ENCODE measurements at places on chromosomes 13 and 19.

DNA sequence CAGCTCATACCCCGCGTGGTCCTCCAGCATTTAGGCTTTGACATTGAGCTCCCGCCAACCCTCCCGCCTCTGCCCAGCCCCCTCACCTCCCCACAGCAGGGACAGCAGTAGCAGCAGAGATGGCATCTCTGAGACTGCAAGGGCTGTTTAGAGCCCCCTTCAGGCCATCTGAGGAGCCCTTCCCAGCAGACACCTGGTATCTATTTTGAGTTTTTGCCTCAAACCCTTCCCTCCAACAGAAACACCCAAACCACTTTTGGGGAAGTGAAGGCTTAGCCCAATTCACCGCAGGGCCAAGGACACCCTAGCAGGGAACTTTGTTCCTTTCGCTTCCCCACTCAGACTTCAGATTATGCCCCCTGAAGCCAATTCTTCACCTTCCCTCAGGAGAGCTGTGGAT is 6.3 kb upstream of the ZNF175 start:
- peak; percentile 90 for DNase-seq

GRCh38 chr19:38657633-38658222 is 10.3 kb downstream of the ACTN4 start:
- DNase-seq, result no peak

DNA sequence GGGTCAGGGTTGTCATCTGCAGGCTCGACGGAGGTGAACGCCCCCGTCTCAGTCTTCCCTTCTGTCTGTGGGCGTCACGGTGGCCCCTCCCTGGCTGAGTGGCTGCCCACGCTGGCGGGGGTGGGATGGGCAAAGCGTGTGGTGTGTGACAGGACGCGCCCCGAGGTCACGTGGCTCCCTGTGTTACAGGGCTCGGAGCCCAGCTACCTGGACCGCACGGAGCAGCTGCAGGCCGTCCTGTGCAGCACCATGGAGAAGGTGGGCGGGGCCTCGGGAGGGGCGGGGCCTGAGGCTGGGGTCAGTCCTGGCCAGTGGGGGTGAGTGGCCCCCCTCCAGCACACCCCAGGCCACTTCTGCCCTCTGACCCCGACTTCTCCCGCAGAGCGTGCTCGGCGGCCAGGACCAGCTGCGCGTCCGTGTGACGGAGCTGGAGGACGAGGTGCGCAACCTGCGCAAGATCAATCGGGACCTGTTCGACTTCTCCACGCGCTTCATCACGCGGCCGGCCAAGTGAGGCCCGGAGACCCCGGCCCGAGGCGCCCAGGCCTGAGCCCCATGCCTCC is 6.3 kb upstream of the GRIN3B start:
- no peak for DNase-seq

DNA sequence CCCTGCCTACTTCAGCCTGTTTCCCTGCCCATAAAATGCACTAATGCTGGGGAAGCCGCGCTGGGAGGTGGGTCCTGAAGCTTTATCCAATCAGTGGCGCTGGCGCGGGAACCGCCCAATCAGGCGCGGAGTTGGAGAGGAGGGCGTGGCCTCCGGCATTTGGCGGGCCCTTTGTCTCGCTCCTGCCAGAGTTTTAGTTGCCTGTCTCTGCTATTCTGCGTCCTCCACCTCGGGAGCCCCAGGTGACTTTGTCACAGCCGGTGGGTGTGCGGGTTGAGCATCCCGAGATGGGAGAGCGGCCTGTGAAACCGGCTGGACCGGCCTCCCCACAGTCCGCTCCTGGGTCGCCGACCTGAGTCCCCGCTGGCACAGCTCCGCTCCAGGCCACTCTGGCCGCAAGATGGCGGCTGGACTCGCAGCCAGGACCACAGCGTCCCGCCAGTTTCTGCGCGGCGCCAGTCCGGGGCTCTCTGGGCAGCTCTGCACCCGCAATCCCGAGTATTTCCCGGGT is 30.7 kb upstream of the ZNF429 start:
- DNase-seq, result peak; percentile 99

GRCh38 chr19:10044390-10044789 is 31.1 kb downstream of the RDH8 start:
- no peak for DNase-seq

- no peak for DNase-seq
Measured at GRCh38 chr13:98784666-98785065, 32.2 kb upstream of the SLC15A1 start.

- no peak for DNase-seq
Measured at GRCh38 chr13:33264620-33264978, 21.0 kb downstream of the STARD13 start.

GRCh38 chr13:107817647-107818287 is 397.6 kb downstream of the LIG4 start:
- DNase-seq, result no peak

- no peak for DNase-seq
Measured at GRCh38 chr13:41782086-41782485, 178.8 kb downstream of the VWA8 start.

DNA sequence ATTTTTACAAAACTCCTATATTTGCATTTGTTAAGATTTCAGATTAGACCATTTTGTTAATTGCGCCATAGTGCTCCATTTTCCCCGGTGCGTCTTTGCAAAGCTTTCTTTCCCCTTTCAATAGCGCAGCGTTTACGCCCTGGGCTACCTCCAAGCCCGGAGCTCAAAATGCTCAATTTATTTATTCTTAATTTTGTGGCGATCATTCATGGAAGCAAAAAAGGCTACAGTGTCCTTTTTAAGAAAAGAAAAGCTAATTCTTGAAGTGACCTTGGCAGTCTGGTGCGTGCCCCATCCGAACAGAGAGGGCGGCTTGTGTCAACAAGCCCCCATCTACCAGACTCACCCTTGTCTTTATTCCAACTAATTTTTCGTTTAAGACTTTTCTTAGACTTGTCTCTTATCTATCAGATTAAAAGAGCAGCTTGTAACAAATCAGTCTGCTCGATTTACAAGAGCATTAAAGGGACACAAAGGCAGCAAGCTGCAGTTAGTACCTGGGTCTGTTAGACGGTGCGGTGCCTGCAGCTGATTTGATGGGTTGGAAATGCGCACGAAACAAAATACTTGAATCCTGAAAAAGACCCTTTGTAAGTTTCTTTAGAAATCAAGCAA is 30.1 kb downstream of the GSX1 start:
- DNase-seq, result no peak

- no peak for DNase-seq
Measured at GRCh38 chr13:39596685-39597084, 6.3 kb downstream of the LHFPL6 start.

- DNase-seq, result peak; percentile 58
Measured at GRCh38 chr13:49110913-49111170, 109.3 kb upstream of the MLNR start.

DNA sequence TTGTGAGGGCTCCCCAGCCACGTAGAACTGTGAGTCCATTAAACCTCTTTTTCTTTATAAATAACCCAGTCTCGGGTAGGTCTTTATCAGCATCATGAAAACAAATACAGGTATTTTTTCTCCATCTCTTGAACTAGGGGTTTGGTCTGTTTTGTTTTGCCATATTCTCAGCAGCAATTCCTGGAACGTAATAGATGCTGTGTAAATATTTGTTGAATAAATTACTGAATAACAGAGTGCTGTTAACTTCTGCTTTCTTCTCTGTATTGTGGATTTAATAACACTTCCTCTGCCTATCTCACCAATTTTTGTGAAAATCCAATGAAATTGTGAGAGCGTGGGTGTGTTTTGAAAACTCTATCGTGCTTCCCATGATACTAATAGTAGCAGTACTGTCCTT is 429.4 kb downstream of the DCT start:
- no peak for DNase-seq

GRCh38 chr13:45603338-45603737 is 12.2 kb downstream of the ERICH6B start:
- no peak for DNase-seq

DNA sequence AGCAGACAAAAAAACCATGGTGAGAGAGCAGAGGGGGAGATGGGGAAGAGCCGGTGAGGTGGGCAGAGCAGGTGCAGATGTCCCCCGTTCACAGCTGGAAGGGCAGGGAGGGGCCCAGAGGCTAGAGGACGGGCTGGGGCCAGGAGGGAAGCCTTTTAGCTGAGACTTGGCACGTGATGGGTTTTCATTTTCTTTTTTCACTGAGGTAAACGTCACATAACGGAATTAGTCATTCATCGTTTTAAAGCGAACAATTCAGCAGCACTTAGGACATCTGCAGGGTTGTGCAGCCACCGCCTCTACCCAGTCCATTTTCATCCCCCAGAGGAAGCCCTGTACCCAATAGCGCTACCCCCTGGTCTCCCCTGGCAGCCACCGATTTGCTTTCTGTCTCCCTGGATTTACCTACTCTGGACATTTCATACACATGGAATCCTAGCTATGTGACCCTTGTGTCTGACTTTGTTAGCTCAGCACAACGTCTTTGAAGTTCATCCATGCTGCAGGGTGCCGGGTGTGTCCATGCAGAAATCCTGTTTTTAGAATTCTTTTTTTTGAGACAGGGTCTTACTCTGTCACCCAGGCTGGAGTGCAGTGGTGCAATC is 16.0 kb upstream of the EMC10 start:
- DNase-seq, result no peak

GRCh38 chr13:111629926-111630325 is 309.5 kb downstream of the TEX29 start:
- DNase-seq, result no peak

DNA sequence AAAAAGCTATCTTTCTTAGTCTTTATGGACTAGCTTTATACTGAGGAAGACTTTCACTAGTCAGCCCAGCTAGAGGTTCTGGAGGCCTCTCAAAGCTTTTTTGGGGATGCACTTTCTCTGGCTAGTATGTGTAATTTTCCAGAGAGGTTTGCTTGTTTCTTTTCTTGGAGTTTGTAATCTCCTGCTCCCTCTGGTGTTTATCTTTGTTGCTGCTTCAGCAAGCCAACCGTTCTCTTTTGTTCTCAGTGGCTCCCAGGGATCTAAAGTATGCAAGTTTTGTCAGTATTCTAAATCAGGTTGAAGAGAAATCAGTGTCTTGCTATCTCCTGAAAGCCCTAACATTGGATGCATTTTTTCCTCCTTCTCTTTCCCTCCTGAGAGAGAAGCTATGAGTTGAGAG is 121.1 kb upstream of the MYO16 start:
- DNase-seq, result peak; percentile 64

- no peak for DNase-seq
Measured at GRCh38 chr13:65892859-65893258, 1337.3 kb downstream of the PCDH9 start.

DNA sequence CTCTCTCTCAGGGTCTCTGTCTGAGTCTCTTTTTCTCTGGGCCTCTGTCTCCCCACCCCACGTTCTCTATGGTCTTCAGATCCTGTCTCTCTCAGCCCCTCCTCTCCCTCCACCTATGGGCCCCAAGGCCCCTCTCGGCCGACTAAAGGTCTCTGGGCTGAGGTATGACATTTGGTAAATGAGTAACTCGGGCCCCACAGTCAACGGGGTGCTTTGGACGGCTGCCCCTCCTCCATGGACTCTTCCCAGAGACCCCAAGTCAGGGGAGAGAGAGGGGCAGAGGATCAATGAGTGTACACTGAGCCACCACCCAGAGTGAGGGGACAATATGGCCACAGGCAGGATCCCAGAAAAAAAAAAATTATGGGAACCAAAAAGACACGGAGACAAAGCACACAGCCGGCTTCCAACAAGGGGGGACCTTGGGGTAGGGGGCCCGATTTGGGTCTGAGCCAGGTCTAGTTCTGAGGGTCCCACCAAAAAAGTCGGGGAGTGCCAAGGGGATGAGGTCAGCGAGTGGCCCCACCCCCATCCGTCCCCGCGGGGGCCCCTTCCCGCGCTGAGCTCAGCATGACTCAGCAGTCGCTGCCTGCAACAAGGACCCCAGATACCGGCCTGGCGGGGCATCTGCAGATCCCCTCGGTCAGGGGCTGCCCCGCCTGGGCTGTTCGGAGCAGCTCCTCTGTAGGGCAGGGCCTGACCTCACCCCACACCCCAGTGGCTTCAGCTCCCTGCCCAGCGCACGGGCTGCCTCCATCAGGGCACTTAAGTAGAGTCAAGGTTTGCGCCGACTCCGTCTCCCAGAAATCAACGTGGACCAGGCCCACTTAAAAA is 1.5 kb upstream of the FTL start:
- peak; percentile 81 for DNase-seq

- DNase-seq, result no peak
Measured at GRCh38 chr19:14979476-14980255, at the start of gene SLC1A6. TSS of gene SLC1A6 (minus strand) at chr19:14979864. CDS start at chr19:14972910, 6,954 bp downstream.

DNA sequence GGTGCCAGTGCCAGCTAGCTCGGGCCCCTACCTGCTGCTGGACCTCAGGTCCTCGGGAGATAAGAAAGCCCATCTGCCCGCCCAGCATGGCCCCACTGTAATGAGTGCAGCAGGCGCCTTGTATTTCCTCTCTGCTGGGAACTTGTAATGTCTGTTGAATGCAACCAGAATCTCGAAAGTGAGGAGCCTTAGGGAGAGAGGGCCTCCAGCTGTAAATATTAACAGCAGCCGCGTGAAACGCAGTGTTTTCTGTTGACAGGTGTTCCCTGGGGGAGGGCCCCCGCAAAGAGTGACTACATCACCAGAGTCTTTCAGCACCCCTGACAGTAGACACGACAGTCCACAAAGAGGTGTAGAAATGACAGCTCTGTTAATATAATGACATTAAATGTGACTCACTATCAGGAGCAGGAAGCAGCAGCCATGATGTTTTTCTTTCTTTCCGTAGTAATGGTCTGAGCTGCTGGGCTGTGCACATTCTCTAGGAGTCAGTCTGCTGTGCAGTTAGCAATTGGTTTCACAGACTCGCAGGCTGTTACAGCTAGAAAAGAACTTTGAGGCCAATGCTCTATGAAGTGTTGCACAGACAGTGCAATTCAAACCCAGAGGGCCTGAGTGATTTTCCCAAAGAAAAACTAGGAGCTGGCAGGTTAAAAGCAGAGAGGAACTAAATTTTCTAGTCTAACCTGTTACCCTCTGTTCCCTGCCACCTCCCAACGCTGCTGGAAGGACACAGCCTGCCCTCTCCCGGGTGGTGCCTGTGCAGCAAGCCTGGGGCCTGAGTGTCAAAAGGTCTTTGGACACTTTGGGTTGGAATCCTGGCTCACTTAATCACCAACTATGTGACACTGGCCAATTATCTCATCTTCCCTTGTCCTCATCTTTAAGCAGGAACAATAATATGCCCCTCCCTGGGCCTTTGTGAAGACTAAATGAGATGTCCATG is 58.6 kb upstream of the WASF3 start:
- no peak for DNase-seq

DNA sequence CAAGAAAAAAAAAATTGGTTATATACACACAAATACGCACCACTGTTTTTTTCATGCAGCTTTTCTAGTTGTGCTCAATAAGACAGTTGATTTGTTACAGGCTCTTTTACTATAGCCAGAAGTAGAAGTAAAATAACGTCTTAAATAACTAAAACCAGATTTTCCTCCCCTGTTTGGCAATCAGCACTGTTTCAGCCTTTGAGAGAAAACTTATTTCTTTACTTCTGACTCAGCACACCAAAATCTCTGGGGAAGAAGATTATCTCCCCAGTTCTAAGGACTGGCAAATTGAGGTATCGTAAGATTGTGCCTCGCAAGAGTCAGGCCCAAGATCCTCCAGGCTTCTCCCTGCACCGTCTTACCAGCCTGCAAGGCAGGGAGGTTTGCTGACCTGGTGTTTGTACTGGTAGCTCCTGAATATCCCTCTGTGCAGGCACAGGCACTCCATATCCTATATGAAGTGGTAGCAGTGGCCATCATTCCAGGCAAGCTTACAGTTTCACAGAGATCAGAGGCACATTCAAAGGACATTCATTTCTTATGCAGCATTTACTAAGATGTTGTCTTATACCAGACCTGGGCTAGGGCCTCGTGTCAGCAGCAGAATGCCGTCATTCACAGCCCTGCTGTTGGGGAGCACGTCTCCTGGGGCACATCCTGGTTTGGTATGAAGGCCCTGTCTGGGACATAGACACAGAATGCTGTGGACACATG is 268.2 kb downstream of the ZNF536 start:
- DNase-seq, result no peak
